Activated naive CD4-positive, alpha-beta T cell treated with anti-CD3 and anti-CD28 coated beads, Interleukin-2, amount 50 U/mL, for 16 hours (primary cell): ENCODE measurements at places on chromosomes 2 and 18.

GRCh38 chr2:170455617-170456426 is 259.3 kb upstream of the SP5 start:
- DNase-seq, result no peak

- peak; percentile 12 for DNase-seq
These were observed 325.6 kb upstream of the VRK2 start for GRCh38 chr2:57720728-57721627.

- no peak for DNase-seq
These were observed 1.9 kb downstream of the ANKRD23 start for GRCh38 chr2:96841701-96842495.

DNA sequence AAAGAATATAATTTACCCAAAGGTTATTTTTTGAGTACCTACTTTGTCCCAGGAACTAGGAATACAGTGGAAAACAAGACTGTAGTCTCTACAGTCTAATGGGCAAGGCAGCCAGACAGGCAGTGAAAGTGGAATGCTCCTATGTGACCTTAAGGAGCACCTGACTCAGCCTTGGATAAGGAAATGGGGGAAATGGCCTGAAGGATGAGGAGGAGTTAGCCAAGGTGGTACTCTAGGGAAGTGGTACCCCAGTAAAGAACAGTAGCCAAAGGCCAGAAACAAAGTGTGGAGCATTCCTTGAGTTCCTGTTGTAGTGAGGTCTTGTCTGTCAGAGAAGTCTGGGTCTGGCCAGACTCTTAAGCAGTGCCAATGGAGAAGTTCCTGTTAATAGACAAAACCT is 6.0 kb downstream of the ZNF397 start:
- no peak for DNase-seq

DNA sequence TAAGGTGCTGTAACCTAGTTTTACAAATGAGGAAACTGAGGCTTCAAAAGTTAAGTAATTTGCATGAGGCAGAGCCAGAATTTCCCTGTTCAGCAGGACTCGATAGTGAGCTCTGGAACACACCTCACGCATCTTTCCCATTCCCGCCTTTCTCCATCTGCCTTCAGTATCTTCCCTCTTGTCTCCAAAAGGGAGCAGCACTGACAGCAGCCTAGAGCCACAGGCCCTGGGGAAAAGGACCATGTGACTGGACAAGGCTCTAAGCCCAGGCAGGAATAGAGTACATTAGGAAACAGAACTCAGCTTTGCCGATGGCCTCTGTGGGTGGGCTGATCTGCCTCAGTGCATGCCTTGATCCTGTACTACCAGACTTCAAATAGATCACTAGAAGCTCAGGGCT is 21.5 kb downstream of the GPR155 start:
- no peak for DNase-seq

GRCh38 chr2:94955702-94956101 is 69.8 kb upstream of the MAL start:
- no peak for DNase-seq

DNA sequence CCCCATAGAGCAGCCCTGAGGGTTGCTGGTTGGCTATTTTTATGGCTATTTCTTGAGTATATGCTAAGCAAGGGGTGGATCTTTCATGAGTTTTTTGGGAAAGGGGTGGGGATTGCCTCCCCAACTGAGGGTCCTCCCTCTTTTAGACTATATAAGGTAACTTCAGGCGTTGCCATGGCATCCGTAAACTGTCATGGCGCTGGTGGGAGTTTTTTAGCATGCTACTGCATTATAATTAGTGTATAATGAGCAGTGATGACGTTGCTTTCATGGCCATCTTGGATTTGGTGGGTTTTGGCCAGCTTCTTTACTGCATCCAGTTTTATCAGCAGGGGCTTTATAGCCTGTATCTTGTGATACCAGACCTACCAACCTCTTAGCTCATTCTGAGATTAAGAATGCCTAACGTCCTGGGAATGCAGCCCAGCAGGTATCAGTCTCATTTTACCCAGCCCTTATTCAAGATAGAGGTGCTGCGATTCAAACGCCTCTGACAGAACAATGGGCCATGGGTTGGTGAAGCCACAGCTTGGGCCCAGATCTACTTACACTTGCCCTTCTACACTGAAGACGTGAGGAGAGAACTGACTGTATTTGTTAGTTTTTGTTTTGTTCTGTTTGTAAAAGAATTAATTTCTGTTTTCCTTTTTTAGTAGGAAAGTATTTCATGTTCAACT is 53.8 kb upstream of the TMEM163 start:
- no peak for DNase-seq

- DNase-seq, result peak; percentile 22
These were observed 108.6 kb downstream of the MAP4K4 start for GRCh38 chr2:101806123-101806522.

DNA sequence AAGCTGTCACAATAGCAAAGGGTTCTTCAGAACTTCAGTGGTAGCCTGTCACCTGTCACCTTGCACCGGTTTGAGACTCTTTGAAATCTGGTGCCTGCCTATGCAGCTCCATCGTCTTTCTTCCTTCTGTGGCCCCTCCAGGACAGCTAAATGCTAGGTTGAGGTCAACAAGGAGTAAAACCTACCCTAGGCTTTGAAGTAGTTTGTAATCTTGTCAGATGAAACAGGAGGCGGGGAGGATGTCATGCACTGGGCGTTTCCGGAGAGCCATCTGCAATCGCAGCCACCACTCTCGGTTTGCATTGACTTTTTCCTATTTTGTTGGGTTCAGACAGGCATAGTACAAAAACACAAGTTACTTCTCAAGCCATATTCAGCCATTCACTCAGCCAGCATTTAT is 116.7 kb downstream of the LPIN1 start:
- no peak for DNase-seq

GRCh38 chr2:16629044-16629443 is 36.6 kb downstream of the CYRIA start:
- DNase-seq, result no peak

GRCh38 chr2:216850665-216851322 is 9.1 kb downstream of the TNP1 start:
- no peak for DNase-seq

GRCh38 chr2:38446418-38446817 is 69.3 kb upstream of the ATL2 start:
- DNase-seq, result no peak

- no peak for DNase-seq
These were observed 282.9 kb downstream of the GPD2 start for GRCh38 chr2:156719036-156719435.

DNA sequence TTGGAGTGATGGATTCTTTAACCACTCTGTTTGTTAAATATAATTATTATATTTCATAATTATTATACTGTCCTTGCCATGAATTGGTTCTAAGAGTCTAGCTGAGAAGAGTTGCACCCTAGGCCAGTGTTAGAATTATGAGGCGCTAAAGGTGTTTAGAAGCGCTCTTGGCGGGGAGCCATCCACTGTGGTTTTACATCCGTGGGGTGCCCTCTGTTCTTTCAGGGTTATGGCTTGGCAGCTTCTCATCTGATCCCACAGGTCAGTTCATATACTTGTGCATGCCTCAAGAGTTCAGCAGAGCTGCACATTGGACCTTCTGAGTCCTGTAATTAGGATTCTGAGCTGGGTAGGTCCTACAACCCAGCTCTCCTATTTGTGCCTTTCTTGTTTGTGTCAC is 9.1 kb downstream of the ASAP2 start:
- no peak for DNase-seq

DNA sequence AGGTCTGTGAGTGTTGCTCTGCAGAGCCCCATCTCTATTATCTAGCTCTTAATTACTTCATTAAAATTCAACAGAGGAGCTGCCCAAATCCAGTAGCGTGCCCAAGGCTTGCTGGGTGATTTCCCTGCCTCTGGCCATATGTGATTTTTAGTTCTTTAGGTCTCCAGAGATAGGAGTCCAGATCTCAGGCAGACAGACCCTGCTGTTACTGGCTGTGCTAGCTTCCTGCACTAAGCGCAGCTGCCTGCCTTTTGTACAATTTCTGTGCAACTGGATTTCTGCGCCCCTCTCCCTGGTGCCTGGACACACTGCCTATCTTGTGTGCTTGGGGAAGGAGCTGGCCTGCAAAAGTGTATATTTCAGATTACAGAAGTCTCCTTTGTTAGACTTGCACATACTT is 136.5 kb downstream of the TDRD15 start:
- DNase-seq, result no peak

DNA sequence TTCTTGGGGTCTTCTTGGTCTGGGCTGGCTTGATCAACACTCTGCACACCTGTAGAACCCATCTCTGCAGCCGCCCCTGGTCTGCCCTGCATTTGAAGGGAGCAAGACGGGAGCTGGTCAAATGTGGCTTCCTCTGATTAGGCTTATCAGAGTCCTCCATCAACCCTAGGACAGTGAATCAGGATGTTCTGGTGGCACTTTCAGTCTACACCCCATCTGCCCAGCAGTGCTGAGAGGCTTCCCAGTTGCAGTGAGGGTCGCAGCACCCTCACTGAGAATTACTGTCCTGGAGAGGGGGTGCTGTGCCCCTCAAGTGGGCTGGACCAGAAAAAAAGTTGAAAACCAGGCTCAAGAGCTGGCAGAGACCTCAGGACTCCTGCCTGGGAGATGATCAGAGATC is 152.9 kb downstream of the DYSF start:
- no peak for DNase-seq

DNA sequence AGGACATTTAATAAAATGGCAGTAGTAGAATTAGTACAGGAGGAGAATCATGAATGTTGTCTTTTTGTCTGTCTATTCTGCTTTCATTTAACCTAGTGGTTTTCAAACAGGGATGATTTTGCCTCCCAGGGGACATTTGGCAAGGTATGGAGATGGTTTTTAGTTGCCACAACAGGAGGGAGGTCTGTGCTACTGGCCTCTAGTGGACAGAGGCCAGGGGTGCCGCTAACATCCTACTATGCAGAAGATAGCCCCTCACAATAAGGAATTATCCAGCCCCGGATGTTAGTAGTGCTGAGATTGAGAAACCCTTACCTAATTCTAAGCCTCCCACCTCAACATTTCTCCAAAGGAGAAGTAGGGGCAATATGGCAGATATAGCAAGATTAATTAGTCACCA is 18.3 kb downstream of the FASTKD2 start:
- DNase-seq, result no peak

GRCh38 chr2:181352158-181352557 is 105.0 kb upstream of the ITGA4 start:
- no peak for DNase-seq

GRCh38 chr2:230412846-230413245 is 3.2 kb upstream of the SP100 start:
- no peak for DNase-seq

GRCh38 chr2:64114063-64114911 is 29.9 kb downstream of the PELI1 start:
- DNase-seq, result no peak

DNA sequence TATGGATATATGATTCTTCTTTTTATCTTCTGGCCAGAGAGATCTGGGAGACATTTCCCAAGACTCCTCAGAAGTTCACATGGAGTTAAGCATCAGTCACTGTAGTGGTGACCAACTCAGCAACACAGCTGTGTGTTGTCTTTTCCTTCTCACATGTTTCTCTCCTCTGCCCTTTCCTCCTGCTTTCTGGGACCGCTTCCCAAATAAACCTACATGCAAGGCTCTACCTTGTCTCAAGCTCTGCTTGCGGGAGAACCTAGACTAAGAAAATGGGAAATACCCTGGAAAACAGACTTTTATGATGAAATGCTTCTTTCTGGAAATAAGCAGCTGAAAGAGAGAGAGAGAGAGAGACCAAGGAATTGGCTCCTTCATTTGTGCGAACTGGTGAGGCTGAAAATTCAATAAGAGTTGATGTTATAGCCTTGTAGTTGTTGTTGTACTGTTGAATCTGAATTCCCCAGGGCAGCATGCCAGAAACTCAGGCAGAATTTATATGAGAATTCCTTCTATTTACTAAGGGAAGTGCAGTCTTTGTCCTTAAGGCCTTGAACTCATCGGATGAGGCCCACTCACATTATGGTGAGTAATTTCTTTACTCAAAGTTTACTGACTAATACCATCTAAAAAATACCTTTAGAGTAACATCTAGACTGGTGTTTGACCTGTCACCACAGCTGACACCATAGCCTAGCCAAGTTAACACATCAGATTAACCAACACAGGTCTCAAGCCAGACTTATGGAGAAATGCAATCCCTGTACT is 22.7 kb upstream of the DSC1 start:
- DNase-seq, result no peak

GRCh38 chr2:50051374-50051773 is 897.1 kb upstream of the FSHR start:
- no peak for DNase-seq

- DNase-seq, result no peak
These were observed 285.1 kb downstream of the SS18 start for GRCh38 chr18:25805323-25805722.

DNA sequence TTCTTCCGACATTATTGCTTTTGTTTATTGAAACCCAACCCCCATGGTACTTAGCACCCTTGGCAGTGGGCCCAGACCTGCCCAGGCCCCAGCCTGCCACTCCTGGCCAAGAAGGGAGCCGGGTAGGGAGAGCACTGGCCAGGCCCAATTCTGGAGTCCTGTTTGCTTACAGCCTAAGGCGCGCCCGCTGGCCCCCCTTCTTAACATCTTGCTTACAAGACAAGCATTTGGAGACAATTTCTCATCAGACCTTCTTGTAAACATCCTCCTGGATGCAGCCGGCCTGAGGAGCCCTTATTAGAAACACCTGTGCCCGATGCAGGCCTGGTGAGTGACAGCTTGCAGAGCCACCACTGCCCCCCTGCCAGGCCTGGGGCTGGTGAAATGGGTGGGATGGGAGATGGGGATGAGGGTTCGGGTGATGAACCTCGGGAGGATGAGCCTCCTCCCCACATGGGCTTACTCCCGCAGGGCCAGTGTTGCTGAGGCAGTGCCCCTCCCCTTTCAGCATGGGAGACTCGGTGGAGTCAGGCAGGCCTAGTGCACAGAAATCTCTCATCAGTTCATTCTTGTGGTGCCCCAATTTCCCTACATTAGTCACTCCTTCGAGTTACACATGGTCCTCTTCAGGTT is 217.5 kb downstream of the CYP26B1 start:
- DNase-seq, result no peak

DNA sequence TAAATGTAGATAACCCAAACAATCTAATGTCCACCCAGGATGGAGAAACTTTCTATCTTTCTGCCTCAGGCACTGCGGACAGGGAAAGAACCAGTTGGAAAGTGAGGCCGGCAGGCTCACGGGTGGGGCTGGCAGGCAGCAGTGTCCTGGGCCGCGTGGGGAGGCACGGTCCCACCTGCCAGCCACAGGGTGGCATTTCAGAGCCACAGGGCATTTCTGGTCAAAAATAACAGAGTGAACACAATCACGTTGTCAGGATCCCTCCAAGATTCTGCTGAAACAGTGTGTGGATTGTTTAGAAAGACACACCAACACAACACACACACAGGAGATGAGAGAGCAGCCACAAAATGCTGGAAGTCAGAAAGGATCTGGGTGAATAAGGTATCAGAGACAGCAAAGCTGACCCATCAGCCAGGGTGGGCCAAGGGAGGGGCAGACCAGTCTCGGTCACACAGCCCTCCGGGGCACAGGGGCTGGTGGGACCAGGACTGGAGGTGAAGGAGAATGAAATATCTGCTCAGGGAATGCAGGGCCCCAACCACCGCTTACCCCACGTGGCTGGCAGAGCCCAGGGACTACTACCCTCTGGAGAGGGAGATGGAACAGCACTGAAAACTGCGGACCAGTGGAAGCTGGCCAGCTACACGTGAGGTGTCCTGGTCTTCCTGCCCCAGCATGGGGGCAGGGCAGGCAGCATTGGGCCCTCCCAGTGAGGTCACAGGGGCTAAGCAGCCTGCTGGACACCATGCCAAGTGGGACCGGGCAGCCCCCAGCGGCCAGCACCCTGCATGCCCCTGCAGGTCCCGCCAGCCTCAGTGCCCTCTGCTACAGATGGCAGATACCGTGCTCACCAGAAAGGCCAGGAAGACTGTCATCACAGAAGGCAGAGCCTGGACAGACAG is 173.9 kb downstream of the HDAC4 start:
- DNase-seq, result no peak
